CD4-positive, alpha-beta T cell (primary cell): ENCODE measurements at places on chromosomes 16 and 17.

DNA sequence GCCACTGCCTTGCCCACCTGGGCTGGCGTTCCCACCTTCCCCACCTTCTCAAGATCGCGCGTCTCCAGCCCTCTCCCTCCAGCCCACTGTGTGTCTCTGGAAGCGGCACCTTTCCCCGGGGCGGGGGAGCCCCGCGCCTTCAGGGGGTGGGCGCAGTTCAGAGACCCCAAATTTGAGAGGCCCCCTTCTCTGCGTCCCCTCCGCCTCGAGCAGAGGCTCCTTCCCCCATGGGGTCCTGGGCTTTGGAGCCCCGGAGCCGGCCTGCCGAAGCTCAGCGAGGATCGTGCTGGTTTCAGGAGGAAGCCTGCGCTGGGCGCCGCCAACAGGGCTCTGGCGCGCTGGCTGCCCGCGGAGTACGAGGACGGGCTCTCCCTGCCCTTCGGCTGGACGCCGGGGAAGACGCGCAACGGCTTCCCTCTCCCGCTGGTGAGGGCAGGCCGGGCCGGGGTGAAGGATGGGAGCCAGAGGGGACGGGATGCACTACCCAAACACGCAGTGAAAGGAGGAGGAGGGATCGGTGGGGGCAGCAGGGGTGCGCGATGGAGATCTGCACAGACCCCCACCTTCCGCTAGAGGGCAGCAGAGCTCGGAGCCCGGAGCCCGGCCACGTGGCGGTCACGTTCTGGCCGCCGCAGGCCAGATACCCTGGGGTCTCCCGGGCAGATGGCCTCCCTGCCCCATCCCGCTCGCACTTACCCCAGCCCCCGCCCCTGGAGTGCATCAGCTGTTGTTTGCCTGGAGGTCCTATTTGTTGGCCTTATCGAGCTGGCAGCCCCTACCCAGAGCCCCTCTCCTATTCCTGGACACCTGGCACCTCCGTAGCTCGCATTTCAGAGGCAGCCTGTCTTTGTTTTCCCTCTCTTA, 11.1 kb downstream of the LPO start:
- H3K36me3 ChIP-seq: no peaks in the 10 kb centered on the region
- H3K4me3 ChIP-seq: peak overlapping the region; percentile 56
- DNase-seq: peak; percentile 64
- peaks cover 5% of the 10 kb centered on the region for H3K27me3 ChIP-seq
- no peak overlapping the region for H3K27ac ChIP-seq

GRCh38 chr16:88706965-88707826, 893 bp downstream of the CTU2 start:
- peaks cover 7% of the 10 kb centered on the region for H3K36me3 ChIP-seq
- DNase-seq: no peak
- peaks cover 48% of the 10 kb centered on the region for H3K4me1 ChIP-seq
- peak overlapping the region; percentile 90 for H3K27ac ChIP-seq

DNA sequence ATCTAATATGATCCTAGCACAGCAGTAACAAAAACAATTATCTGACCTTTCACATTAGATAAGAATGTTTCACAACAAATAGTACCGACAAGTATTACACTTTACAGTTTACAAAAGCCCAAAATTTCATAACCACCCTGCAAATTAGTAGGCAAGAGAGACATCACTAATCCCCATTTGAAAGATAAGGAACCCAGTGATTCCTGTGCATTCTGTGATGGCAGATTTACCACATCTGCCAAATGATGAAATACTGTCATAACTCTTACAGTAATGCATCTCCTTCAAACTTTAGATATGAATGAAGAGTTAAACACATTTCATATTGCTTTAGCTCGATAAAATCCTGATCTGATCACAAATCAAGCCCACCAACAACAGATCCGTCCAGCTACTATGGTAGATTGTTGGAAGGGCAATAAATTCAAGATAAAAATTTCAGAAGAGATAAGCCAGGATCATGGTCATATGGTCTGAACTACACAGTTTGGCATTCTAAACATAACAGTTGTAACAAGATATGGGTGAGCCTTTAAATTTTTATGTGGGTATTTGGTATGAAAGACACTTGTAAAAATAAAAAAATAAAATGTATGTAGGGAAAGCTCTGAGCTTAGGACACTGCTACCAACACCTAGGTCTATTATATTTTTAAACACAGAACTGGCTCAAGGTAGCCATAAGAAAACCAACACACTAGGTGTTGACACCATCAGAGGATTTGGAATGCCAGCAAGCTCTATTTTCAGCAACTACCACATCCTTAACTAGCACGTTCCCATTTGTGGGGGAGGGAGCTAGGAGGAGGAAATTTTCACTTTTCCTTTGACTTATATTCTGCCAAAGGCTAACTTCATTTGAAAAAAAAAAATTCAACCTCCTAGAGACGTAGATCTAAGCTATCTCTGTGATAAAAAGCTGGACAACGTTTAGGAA, 9.3 kb downstream of the YWHAE start:
- no peak overlapping the region for H3K4me3 ChIP-seq
- no peak for DNase-seq
- H3K36me3 ChIP-seq: peaks cover 8% of the 10 kb centered on the region
- peaks cover 83% of the 10 kb centered on the region for H3K4me1 ChIP-seq
- H3K27ac ChIP-seq: no peak overlapping the region

DNA sequence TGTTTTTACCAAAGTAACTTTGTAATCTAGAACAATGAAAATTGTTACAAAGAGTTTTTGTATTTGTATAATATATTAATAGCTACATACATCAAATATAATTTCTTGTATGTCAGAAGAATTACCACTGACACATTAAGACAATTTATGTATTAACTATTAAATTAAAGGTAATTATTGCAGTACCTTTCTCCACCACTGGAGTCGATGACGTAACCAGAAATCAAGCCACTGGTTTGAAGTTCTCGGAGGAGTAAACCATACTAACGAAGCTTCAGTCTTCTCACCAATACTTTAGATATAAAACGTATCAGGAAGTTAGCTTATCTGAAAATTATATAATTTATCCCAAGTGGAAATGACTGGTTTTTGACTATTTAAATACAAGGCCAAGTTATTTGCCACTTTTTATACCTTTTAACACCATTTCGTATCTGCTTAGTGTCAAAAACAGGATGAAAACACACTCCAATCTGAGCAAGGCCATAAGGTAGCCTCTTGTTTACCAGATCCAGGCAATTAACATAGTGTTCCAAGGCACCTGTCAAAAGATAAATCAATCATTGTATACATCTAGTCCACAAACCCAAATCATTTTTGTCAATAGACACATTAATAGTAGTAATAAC, 4.3 kb downstream of the POLG2 start:
- H3K27ac ChIP-seq: no peak overlapping the region
- peaks cover 39% of the 10 kb centered on the region for H3K36me3 ChIP-seq
- H3K27me3 ChIP-seq: no peaks in the 10 kb centered on the region
- H3K4me1 ChIP-seq: peaks cover 29% of the 10 kb centered on the region
- no peak overlapping the region for H3K4me3 ChIP-seq
- DNase-seq: peak; percentile 51

- H3K4me1 ChIP-seq: peaks cover 34% of the 10 kb centered on the region
- H3K4me3 ChIP-seq: no peak overlapping the region
- H3K27me3 ChIP-seq: no peaks in the 10 kb centered on the region
- peak; percentile 82 for DNase-seq
- H3K36me3 ChIP-seq: peaks cover 3% of the 10 kb centered on the region
These were observed 32.3 kb downstream of the RAP1GAP2 start for GRCh38 chr17:2828397-2829038.

DNA sequence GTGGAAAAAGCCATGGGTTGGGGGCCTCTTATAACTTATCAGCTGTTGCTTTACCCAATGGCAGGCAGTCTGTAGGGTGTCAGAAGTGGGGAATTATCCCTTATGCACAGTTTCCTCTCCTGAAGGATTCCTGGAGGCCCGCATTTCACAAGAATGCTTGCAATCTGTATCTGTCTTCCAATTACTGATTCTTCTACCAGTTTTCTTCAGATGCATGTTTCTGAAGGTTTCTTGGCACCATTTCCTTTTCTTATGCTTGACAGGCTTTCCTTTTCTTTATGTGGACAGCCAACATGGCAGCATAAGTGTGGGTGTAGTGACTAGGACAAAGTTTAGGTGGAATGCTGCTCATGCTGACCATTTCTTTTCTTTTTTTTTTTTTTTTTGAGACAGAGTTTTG, 36.1 kb downstream of the MAP3K3 start:
- no peak for DNase-seq
- H3K36me3 ChIP-seq: peaks cover 63% of the 10 kb centered on the region
- H3K4me3 ChIP-seq: no peak overlapping the region
- no peaks in the 10 kb centered on the region for H3K27me3 ChIP-seq

- no peak overlapping the region for H3K4me3 ChIP-seq
- no peaks in the 10 kb centered on the region for H3K4me1 ChIP-seq
These were observed 184.8 kb upstream of the ZFHX3 start for GRCh38 chr16:73232555-73233328.

DNA sequence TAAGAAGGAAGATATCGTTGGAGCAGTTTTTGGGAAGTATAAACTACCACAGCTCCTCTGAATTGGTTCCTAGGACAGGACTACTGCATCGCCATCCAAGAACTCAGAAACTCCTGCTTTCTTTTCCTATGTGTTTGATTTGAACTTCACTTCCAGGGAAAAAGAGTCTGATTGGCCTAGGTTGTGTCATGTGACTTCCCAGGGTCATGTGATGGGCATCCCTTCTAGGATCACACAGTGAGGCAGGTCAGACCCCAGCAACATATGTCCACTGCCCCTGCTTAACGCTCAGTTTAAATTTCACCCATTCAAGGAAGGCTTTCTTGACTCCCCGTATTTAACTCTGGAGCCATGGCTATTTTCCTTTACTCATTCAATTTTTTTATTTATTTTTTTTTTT, 445.2 kb upstream of the SALL1 start:
- no peaks in the 10 kb centered on the region for H3K27me3 ChIP-seq
- H3K36me3 ChIP-seq: no peaks in the 10 kb centered on the region
- H3K4me1 ChIP-seq: no peaks in the 10 kb centered on the region
- DNase-seq: no peak
